ENCODE measurements at places on chromosomes 2 and 18. TPM values are rescaled to one million over a fixed set of nuclear protein-coding genes. Genes with fewer than 3 reads are reported as not detected.

Gene ZBTB7C
- polyA plus RNA-seq: 12.6 TPM

Gene ZSCAN30
- polyA plus RNA-seq: 38.6 TPM

Gene GPR155
- 7.8 TPM for polyA plus RNA-seq

Gene SERPINB2
- 0.15 TPM for polyA plus RNA-seq

Gene SFTPB
- not detected for polyA plus RNA-seq

Gene EVX2
- polyA plus RNA-seq: not detected

Gene LNPK
- 25.7 TPM for polyA plus RNA-seq

Gene VIT
- polyA plus RNA-seq: not detected

Gene TSGA10
- 13.3 TPM for polyA plus RNA-seq

Gene ERFE
- 4.3 TPM for polyA plus RNA-seq
